ENCODE measurements at places on chromosomes 16 and 17.

DNA sequence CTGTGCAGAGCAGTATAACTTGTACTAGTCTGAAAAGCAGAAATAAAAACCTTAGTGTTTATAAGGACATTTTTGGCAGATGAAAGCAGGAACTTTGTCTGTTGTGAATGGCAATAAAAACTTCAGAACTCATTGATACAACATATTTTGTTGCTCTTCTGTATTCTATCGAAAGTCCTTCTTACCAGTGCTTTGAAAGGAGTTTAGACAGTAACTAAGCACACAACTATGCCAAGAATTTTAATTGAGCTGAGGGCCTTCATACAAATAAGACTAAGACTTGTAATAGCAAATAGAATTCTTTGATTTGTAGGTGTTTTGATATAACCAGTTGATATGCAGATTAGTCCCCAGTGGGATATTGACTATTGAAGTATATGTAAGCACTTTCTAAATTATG is 308.4 kb downstream of the ZFHX3 start:
- H3K4me3 ChIP-seq, result no peak overlapping the region
- DNase-seq, result no peak
- H3K36me3 ChIP-seq, result no peaks in the 10 kb centered on the region
- H3K4me1 ChIP-seq, result no peaks in the 10 kb centered on the region
- H3K27ac ChIP-seq, result no peak overlapping the region

- DNase-seq, result no peak
- H3K4me3 ChIP-seq, result no peak overlapping the region
- H3K36me3 ChIP-seq, result no peaks in the 10 kb centered on the region
- no peaks in the 10 kb centered on the region for H3K27me3 ChIP-seq
Measured at GRCh38 chr16:20167323-20167722, 93.6 kb upstream of the GPR139 start.

GRCh38 chr17:10123093-10123492 is 75.3 kb downstream of the GAS7 start:
- H3K36me3 ChIP-seq, result peaks cover 11% of the 10 kb centered on the region
- peaks cover 51% of the 10 kb centered on the region for H3K4me1 ChIP-seq
- no peaks in the 10 kb centered on the region for H3K27me3 ChIP-seq
- peak overlapping the region; percentile 100 for H3K27ac ChIP-seq

DNA sequence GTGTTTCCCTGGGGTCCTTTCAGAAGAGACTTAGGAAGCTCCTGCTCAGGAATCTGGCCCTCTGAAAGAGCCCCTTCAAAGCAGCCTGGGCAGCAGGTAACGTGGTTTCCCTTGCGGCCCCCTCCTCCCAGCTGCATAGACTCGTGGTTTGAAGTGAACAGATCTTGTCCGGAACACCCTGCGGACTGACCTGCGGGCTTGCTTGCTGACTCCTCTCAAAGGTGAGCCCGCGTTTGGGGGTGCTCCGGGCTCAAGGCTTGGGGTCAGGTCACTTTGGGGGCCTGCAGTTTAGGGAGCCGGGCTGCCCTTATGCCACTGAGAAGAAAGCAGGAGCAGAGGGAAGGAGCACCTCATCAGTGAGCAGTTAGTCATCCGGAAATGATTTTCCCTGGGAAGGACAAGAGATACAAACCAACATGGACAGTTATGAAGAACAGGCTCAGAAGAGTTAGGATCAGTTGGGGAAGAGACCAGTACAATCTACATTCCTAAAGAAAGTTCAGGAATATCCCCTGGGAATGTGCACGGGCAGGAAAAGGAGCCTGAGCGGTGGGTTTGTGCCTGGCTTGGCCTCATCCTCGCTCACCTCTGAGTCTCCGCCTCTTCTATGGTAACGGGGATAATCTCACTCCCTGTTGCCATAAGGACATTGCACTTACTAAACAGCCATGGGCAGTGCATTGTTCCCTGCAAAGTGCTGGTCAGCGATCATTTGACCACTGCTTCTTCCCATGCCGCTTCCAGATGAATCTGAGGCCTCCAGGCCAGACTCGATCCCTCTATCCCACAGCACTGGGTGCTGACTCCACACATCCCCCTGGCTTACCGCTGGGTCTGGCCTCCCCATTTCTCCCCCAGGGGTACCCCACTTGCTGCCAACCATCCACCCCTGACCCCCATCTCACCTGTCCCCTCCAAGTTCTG is 10.0 kb downstream of the LDHD start:
- H3K4me1 ChIP-seq, result peaks cover 33% of the 10 kb centered on the region
- DNase-seq, result no peak
- no peak overlapping the region for H3K27ac ChIP-seq
- peak overlapping the region; percentile 65 for H3K4me3 ChIP-seq
- H3K36me3 ChIP-seq, result no peaks in the 10 kb centered on the region

DNA sequence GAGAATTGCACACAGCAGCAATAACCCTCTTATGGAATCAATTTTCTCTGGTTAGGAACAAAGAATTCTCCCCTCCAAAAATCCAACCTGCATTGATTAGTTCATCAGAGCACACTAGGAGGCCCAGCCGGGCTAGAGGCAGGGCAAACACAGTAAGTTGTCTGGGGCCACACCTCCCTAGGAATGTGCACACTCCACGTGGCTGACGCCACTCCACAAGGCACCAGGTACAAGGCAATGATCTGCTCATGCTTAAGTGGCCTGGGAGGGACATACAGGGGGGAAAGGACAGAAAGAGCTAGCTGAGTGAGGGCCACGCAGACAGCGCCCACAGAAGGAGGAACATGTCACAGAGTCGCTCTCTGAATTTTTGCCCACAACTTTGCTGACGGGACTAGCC is 107.6 kb downstream of the SLC39A11 start:
- peaks cover 10% of the 10 kb centered on the region for H3K4me1 ChIP-seq
- H3K36me3 ChIP-seq, result no peaks in the 10 kb centered on the region
- no peak overlapping the region for H3K4me3 ChIP-seq
- DNase-seq, result no peak
- H3K27me3 ChIP-seq, result no peaks in the 10 kb centered on the region

GRCh38 chr16:73056448-73056847 is 8.5 kb upstream of the ZFHX3 start:
- no peak overlapping the region for H3K27ac ChIP-seq
- peaks cover 10% of the 10 kb centered on the region for H3K36me3 ChIP-seq
- no peak overlapping the region for H3K4me3 ChIP-seq

All from effector memory CD8-positive, alpha-beta T cell (primary cell).